Right atrium auricular region (tissue), 2 donors: ENCODE measurements at places on chromosomes 16 and 17. TPM values are rescaled to one million over a fixed set of nuclear protein-coding genes. Genes with fewer than 3 reads are reported as not detected.
A peak's percentile ranks its signal among the peaks of the same experiment; 100 is the strongest.

GRCh38 chr17:45784293-45784740, at the start of gene CRHR1:
CRHR1 (plus strand) TSS chr17:45784320; CDS start chr17:45784545, 225 bp downstream.
- DNase-seq: no peak

- DNase-seq: no peak
Observed at GRCh38 chr16:83992624-83993023, 24.6 kb downstream of the NECAB2 start.

DNA sequence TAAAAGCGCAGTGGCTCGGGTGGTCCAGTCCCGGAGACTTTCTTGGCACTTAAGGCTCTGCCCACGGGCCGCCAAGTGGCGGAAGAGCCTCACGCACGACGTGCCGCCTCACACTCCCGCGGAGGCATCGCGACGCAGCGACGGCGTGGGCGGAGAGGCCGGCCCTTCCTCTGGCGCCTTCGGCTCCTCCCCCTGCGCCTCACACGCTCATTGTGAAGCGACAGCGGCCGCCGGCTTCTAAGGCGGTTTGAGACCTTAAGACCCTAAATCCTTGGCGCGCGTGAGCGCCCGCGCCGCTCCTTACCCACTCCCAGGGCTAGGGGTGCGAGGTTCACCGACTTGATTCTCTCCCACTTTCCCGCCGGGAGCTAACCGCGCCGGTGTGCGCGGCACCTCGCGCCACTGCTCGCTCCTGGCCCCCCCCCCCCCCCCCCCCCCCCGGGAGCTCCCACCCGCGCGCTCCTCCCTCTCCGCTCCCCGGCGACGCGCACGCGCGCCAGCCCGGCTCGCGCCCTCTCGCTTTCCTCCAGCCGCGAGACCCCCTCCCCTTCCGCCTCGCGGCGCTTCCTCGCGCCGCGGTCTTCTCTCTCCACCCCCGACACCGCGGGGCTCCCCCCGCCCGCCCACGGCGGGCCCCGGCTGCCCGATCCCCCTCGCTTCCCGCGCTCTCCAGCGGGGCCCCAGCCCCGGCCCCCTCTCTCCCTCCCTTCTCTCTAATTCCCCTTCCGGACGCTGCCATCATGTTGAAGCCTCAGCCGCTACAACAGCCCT, at the start of gene ATXN2L:
Gene ATXN2L, plus strand, starts transcription at position 480 of the 771 bp plus-strand sequence. Its CDS starts 261 bp downstream, at position 741.
- peak; percentile 90 for DNase-seq

DNA sequence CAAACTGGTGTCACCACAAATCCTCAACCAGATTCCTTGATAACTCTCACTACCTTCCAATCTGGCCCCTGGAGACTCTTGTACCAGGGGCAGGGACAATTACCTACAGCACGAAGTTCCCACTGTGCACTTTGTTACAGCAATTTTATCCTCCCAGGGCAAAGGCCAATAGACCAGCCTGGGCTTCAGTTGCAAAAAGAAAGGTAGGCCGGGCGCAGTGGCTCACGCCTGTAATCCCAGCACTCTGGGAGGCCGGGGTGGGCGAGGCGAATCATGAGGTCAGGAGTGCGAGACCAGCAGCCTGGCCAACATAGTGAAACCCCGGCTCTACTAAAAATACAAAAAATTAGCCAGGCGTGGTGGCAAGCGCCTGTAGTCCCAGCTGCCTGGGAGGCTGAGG, 36.9 kb downstream of the USP7 start:
- no peak for DNase-seq

DNA sequence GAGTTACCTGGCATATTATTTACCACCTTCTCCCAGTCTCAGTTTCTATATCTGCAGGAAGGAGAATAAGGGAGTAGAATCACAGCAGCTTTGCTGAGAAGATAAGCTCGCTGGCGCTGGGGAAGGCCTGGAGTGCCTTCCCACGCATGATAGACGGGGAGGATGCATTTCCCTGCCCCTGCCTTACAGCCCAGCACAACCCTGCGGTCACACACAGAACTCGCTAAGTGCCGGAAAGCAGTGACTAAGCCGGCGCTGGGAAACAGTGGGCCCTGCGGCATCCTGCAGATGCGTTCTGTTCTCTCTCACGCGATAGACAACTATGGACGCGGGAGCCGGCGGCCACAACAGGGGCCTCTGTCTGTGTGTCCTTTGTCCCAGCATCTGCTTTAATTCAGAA, 4.8 kb downstream of the CA5A start:
- no peak for DNase-seq

- DNase-seq: no peak
Observed at GRCh38 chr17:13642188-13642587, 40.5 kb upstream of the HS3ST3A1 start.

DNA sequence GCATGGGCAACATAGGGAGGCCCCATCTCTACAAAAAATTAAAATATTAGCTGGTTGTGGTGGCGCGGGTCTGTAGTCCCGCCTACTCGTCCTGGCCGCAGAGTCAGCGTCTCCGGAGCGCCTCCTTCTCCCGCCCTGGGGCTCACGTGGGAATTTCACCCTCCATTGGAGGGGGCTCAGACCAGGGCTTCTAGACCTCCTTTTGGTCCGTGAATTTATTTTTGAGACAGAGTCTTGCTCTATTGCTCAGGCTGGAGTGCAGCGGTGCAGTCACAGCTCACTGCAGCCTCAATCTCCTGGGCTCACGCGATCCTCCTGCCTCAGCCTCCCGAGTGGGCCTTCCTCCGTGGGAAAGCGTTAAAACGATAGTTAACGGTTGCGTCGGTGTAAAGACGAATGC, 394 bp upstream of the NME4 start:
- no peak for DNase-seq

GRCh38 chr17:41538565-41538991, 10.5 kb upstream of the KRT19 start:
- no peak for DNase-seq

- DNase-seq: no peak
Observed at GRCh38 chr16:55037046-55037445, 106.4 kb downstream of the IRX5 start.

- DNase-seq: no peak
Observed at GRCh38 chr17:55634702-55635101, 88.0 kb downstream of the TMEM100 start.

DNA sequence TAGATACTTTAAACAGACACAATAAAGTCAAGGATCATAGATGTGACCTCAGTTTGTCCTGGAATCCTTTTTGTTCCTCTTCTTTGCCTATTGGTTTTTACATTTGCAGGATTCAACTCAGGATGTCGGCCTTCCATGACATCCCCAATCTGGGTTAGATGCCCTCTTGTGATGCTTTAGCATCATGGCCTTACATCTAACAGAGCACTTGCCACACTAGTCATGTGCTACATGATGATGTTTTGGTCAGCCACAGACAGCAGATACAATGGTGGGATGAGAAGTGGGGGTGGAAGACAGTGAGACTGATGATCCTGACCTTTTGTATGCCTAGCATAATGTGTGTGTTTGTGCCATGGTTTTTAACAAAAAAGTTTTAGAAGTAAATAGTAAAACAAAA, 1.8 kb upstream of the SYNRG start:
- no peak for DNase-seq

DNA sequence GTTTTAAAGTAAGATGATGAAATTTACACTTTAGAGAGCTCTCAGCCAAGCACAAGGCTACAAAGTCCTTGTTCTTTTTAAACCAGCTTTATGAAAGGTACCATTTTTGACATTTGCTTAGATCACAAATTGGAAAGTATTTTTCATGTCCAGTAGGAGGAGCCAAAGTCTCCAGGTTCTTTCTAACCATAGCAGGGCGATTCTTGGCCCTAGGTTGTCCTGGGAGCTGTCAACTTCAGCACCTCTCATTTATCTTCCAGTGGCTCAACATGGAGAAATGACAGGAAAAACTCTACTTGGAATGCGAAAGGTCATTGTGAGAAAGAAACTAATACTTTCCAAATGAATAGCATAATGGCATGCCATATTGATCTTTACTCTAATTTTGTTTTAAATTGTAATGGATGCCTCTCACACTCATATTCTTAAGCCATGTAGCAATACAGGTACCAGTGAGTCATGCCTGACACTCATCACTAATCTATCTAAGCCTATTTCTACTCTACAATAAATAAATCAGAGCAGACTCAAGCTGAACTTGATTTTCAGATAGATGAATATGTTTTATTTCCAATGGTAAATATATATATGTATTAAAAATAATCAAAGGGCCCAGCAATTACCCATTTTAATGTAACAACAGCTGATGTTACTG, 919.1 kb upstream of the EEF2KMT start:
- no peak for DNase-seq

- peak; percentile 88 for DNase-seq
Observed at GRCh38 chr16:27520982-27521673, 28.6 kb downstream of the GTF3C1 start.

Gene FAM171A2
- total RNA-seq: 2.4 TPM

Gene HES7
- not detected for total RNA-seq

Gene SLFN14
- not detected for total RNA-seq

Gene PRSS33
- total RNA-seq: not detected

Gene RASD1
- 37.9 TPM for total RNA-seq
